ENCODE measurements at places on chromosomes 11 and 22. TPM values are rescaled to one million over a fixed set of nuclear protein-coding genes. Genes with fewer than 3 reads are reported as not detected.

- H3K36me3 ChIP-seq: no peaks in the 10 kb centered on the region
- peak; percentile 23 for DNase-seq
- no peaks in the 10 kb centered on the region for H3K27me3 ChIP-seq
- H3K4me3 ChIP-seq: no peak overlapping the region
- no peaks in the 10 kb centered on the region for H3K4me1 ChIP-seq
These were observed 295.2 kb downstream of the GRM5 start for GRCh38 chr11:88770475-88771079.

- peaks cover 28% of the 10 kb centered on the region for H3K36me3 ChIP-seq
- H3K27me3 ChIP-seq: no peaks in the 10 kb centered on the region
- H3K4me1 ChIP-seq: peaks cover 7% of the 10 kb centered on the region
- DNase-seq: peak; percentile 33
- H3K27ac ChIP-seq: no peak overlapping the region
- no peak overlapping the region for H3K4me3 ChIP-seq
These were observed 7.0 kb downstream of the GTF2H1 start for GRCh38 chr11:18329196-18329870.

DNA sequence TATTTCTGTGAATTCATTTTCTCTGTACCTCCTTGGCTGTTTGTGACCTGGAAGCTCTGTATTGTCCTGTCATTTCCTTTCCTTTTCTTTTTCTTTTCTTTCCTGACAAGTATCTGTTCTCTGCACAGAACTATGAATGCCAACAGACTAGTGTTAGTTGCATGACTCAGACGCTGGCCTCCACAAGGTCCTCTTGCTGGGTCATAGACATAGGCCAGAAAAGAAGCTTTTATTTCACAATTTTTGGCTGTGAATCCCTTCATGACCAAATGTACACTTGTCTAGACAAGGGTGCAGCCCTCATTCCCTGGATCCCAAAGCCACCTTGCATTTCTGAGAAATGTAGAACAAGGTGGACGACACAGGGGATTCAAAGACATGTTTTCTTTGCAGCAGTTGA, 104.1 kb upstream of the MTNR1B start:
- peak; percentile 60 for DNase-seq
- H3K4me3 ChIP-seq: no peak overlapping the region
- H3K27me3 ChIP-seq: no peaks in the 10 kb centered on the region
- peaks cover 8% of the 10 kb centered on the region for H3K4me1 ChIP-seq
- no peaks in the 10 kb centered on the region for H3K36me3 ChIP-seq

- no peaks in the 10 kb centered on the region for H3K4me1 ChIP-seq
- peaks cover 27% of the 10 kb centered on the region for H3K27me3 ChIP-seq
- no peaks in the 10 kb centered on the region for H3K36me3 ChIP-seq
- DNase-seq: no peak
- no peak overlapping the region for H3K4me3 ChIP-seq
These were observed 7.5 kb downstream of the TRIM29 start for GRCh38 chr11:120130176-120130980.

CARNS1 gene
- 0.23 TPM for total RNA-seq

CRYBA4 gene
- total RNA-seq: 2.0 TPM

DGCR6 gene
- 1.3 TPM for total RNA-seq

GRCh38 chr11:10666556-10667520, 26.7 kb downstream of the IRAG1 start:
- H3K36me3 ChIP-seq: no peaks in the 10 kb centered on the region
- peak overlapping the region; percentile 74 for H3K27ac ChIP-seq
- DNase-seq: peak; percentile 57
- peaks cover 16% of the 10 kb centered on the region for H3K4me1 ChIP-seq
- H3K4me3 ChIP-seq: no peak overlapping the region
- no peaks in the 10 kb centered on the region for H3K27me3 ChIP-seq

SLC22A6 gene
- not detected for total RNA-seq

GRCh38 chr22:46419754-46420571, 84.4 kb downstream of the TRMU start:
- no peaks in the 10 kb centered on the region for H3K27me3 ChIP-seq
- H3K4me3 ChIP-seq: no peak overlapping the region
- H3K4me1 ChIP-seq: peaks cover 30% of the 10 kb centered on the region
- no peaks in the 10 kb centered on the region for H3K36me3 ChIP-seq
- no peak overlapping the region for H3K27ac ChIP-seq

PTGDR2 gene
- total RNA-seq: not detected

DNA sequence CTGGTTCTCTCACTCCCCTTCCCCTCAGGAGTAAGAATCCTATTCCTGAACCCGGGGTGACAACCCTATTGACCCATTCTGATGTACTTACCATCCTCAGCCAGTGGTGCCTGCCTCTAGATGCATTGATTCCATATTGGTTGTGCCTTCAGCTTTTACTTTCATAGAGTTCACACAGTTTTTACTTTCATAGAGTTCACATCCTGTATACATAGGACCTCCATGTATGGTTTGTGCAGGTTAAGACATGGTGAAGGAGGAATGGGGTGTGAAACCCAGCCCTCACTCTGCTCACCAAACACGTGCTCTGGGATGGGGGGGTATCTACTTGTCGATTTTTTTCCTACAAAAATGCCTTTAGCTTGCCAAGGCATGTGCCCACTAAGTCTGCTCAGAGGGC, 105.6 kb upstream of the TBCEL start:
- no peaks in the 10 kb centered on the region for H3K4me1 ChIP-seq
- H3K27ac ChIP-seq: no peak overlapping the region
- no peaks in the 10 kb centered on the region for H3K36me3 ChIP-seq
- no peak for DNase-seq

CDC42EP1 gene
- total RNA-seq: 106 TPM

- DNase-seq: no peak
- H3K27ac ChIP-seq: peak overlapping the region; percentile 84
- H3K4me3 ChIP-seq: peak overlapping the region; percentile 82
- H3K36me3 ChIP-seq: no peaks in the 10 kb centered on the region
- peaks cover 18% of the 10 kb centered on the region for H3K27me3 ChIP-seq
These were observed 19.3 kb upstream of the BDNF start for GRCh38 chr11:27719546-27719925.

GRCh38 chr11:4094348-4095291, at the start of gene RRM1:
RRM1 (plus strand) TSS chr11:4094799; CDS start chr11:4095013, 214 bp downstream.
- H3K4me3 ChIP-seq: peak within 1 kb of the TSS; percentile 82
- H3K27me3 ChIP-seq: no peaks in the 10 kb centered on the region
- no peaks in the 10 kb centered on the region for H3K36me3 ChIP-seq
- peak; percentile 94 for DNase-seq

DNA sequence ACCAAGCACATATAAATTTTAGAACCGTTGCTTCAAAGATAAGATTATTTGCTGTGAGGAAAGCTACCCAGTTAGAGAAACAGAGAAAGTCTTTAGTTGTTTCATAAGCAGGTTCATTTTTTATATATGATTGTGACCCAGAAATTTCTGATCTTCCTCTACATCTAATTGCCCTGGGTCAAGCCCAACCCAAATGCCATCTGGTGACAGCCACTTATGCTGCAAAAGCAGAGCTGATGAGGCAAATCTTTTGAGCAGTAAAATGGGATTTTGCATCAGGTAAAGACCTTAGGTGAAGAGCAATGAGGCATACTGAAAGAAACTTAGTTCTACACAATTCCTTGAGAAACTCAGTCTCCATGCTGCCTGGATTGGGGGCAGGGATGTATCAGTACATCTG, 28.0 kb downstream of the SYT9 start:
- H3K27ac ChIP-seq: no peak overlapping the region
- no peaks in the 10 kb centered on the region for H3K4me1 ChIP-seq
- no peaks in the 10 kb centered on the region for H3K27me3 ChIP-seq

GRCh38 chr11:72613977-72614376, 60.2 kb downstream of the PDE2A start:
- no peaks in the 10 kb centered on the region for H3K4me1 ChIP-seq
- no peak overlapping the region for H3K27ac ChIP-seq
- H3K4me3 ChIP-seq: no peak overlapping the region
- no peaks in the 10 kb centered on the region for H3K36me3 ChIP-seq
- no peak for DNase-seq

OR52A1 gene
- total RNA-seq: not detected

DNA sequence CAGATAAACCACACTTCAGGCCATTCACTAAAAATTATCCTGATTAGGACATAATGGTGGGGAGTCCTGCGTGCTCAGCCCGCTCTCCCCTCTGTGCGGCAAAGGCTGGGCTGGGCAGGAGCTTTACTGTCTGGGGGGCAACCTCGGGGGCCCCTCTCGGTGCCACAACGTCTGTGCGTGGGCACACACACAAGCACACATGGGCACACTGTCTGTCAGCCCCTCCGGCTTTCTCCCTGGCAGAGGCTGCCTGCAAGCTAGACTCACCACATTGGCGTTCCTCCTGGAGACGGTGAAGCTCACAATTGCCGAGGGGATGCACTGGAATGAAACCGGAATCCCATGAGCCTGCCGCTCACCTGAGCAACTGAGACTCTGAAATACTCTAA, 5.2 kb downstream of the MLC1 start:
- H3K27me3 ChIP-seq: peaks cover 2% of the 10 kb centered on the region
- H3K36me3 ChIP-seq: no peaks in the 10 kb centered on the region
- DNase-seq: no peak

BAIAP2L2 gene
- 0.54 TPM for total RNA-seq

GGTLC3 gene
- not detected for total RNA-seq

DNA sequence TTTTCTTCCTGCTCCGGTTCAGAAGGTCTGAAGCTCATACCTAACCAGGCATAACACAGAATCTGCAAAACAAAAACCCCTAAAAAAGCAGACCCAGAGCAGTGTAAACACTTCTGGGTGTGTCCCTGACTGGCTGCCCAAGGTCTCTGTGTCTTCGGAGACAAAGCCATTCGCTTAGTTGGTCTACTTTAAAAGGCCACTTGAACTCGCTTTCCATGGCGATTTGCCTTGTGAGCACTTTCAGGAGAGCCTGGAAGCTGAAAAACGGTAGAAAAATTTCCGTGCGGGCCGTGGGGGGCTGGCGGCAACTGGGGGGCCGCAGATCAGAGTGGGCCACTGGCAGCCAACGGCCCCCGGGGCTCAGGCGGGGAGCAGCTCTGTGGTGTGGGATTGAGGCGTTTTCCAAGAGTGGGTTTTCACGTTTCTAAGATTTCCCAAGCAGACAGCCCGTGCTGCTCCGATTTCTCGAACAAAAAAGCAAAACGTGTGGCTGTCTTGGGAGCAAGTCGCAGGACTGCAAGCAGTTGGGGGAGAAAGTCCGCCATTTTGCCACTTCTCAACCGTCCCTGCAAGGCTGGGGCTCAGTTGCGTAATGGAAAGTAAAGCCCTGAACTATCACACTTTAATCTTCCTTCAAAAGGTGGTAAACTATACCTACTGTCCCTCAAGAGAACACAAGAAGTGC, 661 bp upstream of the MALAT1 start:
- peak overlapping the region; percentile 96 for H3K27ac ChIP-seq
- peak; percentile 47 for DNase-seq
- peak overlapping the region; percentile 100 for H3K4me3 ChIP-seq
- H3K36me3 ChIP-seq: peaks cover 28% of the 10 kb centered on the region

YAP1 gene
- 122 TPM for total RNA-seq

PRAME gene
- total RNA-seq: not detected

MPPED2 gene
- total RNA-seq: 1.6 TPM

GRCh38 chr11:111220721-111221120, 24.8 kb upstream of the POU2AF2 start:
- peaks cover 2% of the 10 kb centered on the region for H3K4me1 ChIP-seq
- H3K4me3 ChIP-seq: no peak overlapping the region
- peak; percentile 60 for DNase-seq
- no peak overlapping the region for H3K27ac ChIP-seq

DNA sequence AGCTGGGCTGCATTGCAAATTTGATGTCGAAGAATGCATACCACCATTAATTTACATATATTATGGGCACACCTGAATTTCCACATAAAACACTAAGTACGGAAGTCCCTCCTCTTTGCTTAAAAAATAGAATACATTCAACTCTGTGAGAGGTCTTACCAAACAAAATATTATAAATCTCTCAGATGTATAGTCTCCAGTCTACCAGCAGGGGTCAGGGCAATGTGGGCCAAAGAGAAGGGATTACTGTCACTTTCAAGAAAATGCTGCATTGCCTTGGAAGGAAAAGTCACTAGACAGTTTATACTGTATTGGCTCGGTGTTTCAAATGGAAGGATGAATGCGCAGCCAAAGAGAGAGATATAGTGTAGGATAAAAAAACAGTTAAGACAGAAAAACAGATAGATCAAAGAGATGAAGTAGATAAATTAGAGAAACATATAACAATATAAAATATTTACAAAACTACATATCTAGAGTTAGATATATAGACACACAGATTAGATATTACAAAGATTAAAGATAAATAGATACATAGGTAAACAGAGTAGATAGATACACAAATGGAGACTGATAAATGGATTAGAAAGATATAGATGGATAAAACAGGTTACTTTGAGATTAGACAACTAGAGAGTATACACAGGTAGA, 20.9 kb downstream of the SERGEF start:
- no peaks in the 10 kb centered on the region for H3K27me3 ChIP-seq
- no peaks in the 10 kb centered on the region for H3K36me3 ChIP-seq
- no peaks in the 10 kb centered on the region for H3K4me1 ChIP-seq
- peak; percentile 44 for DNase-seq
- H3K4me3 ChIP-seq: no peak overlapping the region

GAL3ST1 gene
- total RNA-seq: 3.8 TPM

GRCh38 chr22:38046070-38046748, 11.0 kb upstream of the PICK1 start:
- H3K36me3 ChIP-seq: no peaks in the 10 kb centered on the region
- no peak for DNase-seq
- no peaks in the 10 kb centered on the region for H3K27me3 ChIP-seq
- no peak overlapping the region for H3K4me3 ChIP-seq
- no peak overlapping the region for H3K27ac ChIP-seq

FIBIN gene
- total RNA-seq: 0.75 TPM

DNA sequence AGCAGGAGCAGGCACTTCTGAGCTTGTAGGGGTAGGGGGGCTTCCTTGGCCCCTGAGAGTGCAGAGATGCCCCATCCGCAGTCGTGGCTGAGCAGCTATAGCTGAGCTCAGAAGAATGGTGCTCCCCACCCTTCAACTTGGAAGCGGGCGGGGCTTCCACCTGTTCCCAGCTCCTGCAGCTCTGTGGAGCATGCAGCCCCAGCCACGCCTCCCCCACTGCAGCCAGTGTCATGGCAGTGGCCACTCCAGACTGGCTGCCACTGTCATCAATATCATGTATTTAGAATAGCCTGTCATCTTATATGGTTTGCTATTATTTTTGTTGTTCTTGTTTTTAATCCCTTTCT, 213.1 kb downstream of the LRRC4C start:
- H3K27me3 ChIP-seq: no peaks in the 10 kb centered on the region
- no peaks in the 10 kb centered on the region for H3K4me1 ChIP-seq
- H3K36me3 ChIP-seq: no peaks in the 10 kb centered on the region
- no peak overlapping the region for H3K27ac ChIP-seq

All from astrocyte (in vitro differentiated cells and primary cell).